Activated CD4-positive, alpha-beta T cell treated with anti-CD3 and anti-CD28 coated beads, Interleukin-2, Interleukin-4, amounts not matched to agents 100 ng/mL and 50 ng/mL, durations not matched to agents 16 hours and 8 hours (primary cell): ENCODE measurements at places on chromosomes 16 and 17.

GRCh38 chr16:51756447-51757123 lies 605.5 kb upstream of the SALL1 start:
- DNase-seq: no peak

DNA sequence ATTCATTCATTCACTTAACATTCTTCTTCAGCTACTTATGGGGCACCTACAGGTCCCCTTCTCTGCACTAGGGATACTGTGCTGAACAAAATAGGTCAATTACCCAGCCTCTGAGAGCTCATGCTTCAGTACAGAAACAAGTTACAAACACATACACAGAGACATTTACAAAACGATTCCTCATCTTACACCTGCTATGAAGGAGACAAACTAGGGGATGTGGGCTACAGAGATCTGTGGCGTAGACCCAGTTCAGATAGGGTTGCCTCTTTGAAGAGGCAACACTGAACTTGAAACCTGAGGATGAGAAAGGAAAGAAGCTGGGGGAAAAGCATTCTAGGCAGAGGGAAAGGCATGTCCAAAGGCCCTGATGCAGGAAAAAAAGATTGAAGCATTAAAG lies 5.2 kb downstream of the IL21R start:
- peak; percentile 30 for DNase-seq

- no peak for DNase-seq
Observed at GRCh38 chr16:79580453-79581191, 19.9 kb downstream of the MAF start.

GRCh38 chr16:10661737-10662136 lies 33.0 kb downstream of the TEKT5 start:
- no peak for DNase-seq

GRCh38 chr17:80892900-80893603 lies 98.6 kb upstream of the CHMP6 start:
- DNase-seq: peak; percentile 76

DNA sequence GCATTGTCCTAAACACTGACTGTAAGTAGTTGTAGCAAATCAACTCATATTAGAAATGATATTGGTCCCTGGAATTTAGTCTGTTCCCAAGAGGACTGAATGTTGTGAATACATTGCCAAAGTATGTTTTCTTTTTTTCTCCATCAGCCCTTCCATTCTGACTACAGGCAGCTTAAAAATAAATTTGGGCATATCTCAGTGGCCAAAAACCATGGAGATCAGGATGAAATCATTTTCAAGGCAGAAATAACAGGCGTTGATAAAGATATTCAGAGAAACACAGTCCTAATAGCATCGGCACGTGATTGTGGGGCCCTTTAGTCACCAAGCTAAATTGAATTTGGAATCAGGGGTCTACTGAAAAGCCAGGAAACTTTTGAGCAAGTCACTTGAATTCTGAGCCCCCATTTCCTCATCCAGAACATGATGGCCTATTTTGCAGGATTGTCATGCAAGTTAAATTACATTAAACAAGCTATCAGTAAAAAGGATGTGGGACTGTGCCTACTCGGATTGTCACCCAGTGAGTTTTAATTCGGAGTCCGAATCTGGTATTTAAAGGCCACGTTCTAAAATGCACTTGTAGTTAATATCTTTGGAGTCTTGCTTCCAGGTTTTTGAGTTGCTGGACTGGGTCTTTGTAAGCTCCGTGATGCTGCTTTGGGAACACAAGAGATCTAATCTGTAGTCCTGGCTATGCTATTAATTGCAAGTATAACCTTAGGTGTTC lies 17.1 kb downstream of the HLF start:
- DNase-seq: no peak

- DNase-seq: no peak
Observed at GRCh38 chr16:26951950-26952349, 114.8 kb upstream of the C16orf82 start.

DNA sequence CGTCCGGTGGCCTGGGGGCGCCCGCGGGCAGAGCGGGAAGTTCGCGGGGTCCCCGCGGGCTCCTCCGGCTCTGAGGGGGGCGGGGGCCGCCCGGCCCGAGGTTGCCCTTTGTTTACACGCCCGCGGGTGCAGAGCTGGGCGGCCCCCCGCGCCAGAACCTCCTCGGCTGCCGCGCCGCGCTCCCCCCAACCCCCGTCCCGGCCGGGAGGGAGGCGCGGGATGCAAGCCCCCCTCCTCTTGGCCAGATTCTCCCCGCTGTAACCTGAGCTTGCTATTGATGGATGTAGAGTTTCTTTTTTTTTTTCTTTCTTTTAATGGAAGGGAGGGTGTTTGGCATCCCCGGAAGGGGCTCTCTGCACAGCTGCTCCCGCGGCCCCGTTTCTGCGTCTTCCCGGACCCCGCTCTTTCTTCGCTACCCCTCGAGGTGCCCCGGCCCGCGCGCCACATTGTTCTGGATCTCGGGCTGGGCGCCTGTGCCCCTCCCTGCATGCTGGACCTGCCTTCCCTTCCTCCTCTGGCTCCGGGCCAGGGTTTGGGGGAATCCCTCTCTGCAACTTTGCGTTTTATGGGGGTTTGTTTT lies 646 bp downstream of the CBX2 start:
- DNase-seq: no peak

DNA sequence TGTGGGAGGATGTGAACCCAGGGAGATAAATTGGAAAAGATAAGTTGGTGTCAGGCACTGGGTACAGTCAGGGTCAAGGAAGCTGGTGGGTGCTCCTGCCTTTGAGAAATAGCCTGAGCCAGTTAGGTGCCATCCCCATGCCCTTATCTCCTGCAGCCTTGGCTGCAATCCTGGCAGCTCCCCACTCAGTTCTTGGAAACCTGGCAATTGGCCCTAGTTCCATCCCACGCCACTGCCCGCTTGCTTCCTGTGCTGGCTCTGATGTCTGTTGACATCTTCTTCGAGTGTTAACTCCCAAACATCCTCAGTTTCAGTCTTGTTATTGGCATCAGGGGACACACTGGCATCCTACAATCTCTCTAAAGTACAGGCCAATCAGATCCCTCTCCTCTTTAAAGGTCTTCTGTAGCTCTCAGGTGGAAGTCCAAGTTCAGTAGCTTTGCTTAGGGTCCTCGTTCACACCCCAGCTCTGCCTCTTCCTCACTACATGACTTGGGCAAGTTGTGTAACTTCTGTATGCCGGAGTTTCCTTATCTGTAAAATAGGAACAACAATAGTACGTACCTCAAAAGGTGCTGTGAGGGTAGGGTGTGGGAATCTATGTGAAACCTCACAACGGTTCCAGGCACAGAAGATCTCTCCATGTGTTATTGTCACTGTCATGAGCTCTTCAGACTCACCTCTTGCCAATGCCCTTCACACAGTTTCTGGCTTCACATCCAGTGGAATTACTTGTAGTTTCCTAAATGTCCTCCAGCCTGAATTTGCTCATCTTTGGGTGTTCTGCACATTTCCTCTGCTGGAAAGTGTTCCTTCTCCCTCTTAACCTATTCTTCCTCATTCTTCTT lies 13.5 kb upstream of the PRKAR1A start:
- no peak for DNase-seq

- no peak for DNase-seq
Observed at GRCh38 chr17:4810696-4811290, 3.8 kb downstream of the PLD2 start.

GRCh38 chr17:48645639-48646182 lies 19.6 kb upstream of the HOXB9 start:
- DNase-seq: no peak

- DNase-seq: no peak
Observed at GRCh38 chr16:49970797-49971431, 54.1 kb upstream of the CNEP1R1 start.

DNA sequence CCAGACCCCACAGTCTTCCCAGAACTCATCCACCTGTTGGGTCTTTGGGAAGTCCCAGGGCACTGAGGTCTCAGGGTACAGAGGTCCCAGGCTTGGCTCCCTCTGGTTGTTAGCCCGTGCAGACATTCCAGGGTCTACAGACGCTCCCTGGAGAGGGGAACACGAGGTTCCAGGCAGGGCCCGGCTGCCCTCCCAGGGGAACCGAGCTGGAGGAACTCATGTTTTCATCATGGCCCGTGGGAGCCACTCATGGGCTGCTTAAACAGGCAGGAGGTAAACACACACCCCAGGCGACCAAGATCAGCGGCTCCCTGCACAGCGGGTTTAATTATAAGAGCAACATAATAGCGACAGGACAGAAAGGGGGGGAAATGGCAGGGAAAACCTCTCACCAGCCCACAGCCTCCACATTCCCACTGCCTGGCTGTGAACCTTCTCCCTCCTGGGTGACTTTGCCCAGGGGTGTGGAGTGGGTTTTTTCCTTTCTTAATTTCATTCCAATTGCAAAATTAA lies 36.5 kb downstream of the TRARG1 start:
- DNase-seq: no peak

GRCh38 chr16:65394281-65394680 lies 272.4 kb upstream of the CDH11 start:
- DNase-seq: no peak

GRCh38 chr17:63116967-63117830 lies 151.2 kb downstream of the TANC2 start:
- DNase-seq: no peak

DNA sequence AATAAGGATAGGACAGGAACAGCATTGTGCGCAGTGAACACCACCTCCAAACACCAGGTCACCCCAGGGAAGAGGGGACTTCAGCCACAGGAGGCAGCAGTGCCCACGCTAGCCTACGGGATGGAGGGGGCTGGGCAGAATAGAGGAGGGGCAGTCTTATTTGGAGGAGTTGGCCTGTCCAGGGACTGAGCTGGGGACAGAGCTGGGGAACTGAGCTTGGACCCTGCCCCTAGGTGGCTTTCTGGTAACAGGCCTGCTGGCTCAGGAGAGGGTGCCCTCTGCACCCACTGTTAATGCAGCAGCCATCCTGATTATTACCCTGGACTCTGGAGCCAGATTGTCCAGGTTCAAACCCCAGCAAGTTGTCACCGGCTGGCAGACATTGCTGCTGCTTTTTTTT lies 9.3 kb downstream of the CCDC102A start:
- DNase-seq: no peak

- no peak for DNase-seq
Observed at GRCh38 chr17:50829332-50829731, 6.1 kb upstream of the WFIKKN2 start.

DNA sequence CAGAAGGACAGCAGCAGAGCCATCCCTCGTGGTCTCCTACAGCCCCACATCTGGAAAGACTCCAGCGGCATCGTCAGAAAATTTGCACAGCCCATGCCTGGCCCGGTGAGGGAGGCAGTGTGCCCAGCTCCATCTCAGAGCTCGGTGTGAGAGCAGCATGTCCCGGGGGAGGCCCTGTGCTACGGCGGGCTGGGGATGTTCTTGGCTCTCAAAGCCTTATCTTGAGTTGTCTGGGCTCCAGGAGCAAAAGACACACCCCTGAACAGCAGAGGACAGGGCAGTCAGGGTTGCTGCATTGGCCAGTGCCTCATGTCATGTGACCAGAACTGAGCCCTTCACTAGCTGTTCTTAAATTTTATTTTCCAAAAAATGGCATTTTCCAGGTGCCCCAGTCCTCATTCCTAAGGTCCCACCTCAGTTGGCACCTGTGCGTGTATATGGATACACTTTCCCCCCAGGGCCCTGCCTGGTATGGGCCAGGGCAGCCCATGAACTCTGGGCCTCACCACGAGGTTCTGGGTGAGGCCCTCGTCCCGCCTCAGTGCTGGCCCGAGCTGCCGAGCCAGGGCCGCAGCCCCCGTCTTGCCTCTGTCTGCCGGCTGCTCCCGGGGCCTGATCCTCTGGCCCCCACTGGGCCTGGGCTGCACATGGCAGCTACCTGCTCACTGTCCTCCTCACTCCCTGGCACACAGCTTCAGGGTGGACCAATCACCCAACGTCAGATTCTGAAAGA lies 3.0 kb downstream of the NUDT16L1 start:
- DNase-seq: no peak

GRCh38 chr17:15981208-15981607 lies 18.3 kb downstream of the ZSWIM7 start:
- DNase-seq: peak; percentile 54

DNA sequence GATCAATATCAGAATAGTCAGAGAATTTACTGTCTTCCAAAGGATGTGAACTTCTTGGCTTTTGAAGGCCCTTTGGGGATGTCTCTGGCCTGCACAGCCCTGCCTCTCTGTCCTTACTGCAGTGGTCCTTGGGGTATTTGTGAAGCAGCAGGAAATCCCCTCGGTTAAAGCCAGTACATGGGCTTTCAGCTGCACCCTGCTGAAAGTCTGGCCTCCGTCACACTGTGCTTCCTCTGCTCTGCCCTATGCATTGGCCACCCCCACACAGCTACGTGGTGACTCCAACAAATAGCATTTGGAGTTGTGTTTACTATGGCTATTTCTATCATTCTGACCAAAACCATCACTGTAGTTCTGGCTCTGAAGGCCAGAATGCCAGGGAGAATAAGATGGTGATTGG lies 21.2 kb downstream of the SYCE1L start:
- DNase-seq: no peak

GRCh38 chr16:35221482-35222185 lies 1762.2 kb downstream of the TP53TG3F start:
- no peak for DNase-seq

DNA sequence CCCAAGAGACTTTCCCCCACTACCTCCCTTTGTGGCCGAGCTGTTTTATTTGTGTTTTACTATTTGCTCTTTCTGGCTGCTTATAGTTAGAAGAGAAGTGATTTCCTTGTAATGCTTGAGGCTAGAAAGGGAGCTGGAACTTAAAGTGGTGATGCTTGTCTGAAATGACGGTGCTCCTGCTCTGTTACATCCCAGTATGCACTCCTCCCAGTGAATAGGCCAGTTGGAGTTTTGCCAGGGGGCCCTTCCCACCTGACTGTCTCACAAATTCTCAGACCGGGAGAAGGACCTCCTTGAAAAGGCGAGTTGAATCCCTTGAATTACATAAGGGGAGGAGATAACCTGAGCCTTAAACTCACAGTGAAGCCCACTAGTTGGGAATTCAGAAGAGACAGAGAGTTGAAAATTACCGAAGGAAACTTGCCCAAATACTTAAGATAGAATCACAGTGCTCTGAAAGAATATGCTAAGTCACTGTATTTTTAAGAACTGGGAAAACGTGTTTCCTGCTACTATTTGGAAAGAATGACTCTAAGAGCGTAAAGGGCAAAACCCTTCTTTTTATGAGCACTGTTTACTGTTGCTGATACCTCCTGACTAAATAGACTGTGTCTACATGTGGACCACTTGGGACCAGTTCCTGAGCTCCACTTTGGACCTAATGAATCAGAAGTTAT lies 84.7 kb upstream of the CLEC3A start:
- DNase-seq: no peak
